Renal cortical epithelial cell (primary cell): ENCODE measurements at places on chromosomes 7 and 10.

DNA sequence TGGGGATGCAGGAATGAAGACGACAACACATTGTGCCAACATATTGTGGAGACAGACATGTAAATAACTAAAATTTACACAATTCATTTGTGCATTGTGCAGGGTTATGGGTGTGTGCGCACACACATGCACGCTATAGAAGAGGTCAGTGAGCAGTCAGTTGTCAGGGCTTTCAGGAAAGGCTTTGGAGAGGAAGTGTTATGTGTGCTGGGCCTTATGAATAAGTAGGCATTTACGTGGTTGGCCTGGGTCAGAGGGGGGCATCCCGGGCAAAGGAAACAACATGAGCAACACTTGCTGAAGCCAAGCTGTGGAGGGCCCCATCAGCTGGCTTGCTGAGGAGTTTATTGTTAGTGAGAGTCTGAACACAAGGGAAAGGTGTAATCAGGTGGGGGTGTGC is 4.1 kb downstream of the PRXL2A start:
- peak; percentile 71 for DNase-seq

DNA sequence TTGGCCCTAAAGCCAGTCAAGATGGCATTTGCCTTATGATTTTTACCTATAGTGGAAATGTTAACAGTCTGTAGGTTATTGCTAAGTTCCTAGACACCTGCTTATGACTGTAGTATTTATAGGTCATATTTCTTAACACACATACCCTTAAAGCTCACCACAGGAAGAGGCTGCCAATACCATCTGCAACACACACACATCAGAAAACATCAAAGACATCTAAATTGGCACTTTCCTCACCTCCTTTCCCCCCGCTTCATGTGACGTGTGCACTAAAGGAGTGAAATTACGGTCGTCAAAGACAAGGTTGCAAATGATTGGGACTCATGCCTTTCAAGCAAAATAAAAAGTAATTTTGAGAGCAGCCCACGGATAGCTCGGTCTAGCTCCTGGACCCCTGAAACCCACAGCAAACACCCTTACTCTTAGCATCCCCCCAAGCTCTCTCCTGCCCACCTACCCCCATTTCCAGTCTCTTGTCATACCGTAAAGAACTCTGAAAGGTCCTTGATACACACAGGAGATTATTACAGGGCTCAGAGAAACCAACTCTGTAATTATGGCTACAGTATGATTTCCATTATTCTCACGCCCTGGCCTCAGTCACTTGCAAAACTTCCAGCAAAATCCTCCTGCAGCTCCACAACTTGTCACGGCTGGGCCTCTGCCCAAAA is 90.5 kb downstream of the PLXNA4 start:
- no peak for DNase-seq

DNA sequence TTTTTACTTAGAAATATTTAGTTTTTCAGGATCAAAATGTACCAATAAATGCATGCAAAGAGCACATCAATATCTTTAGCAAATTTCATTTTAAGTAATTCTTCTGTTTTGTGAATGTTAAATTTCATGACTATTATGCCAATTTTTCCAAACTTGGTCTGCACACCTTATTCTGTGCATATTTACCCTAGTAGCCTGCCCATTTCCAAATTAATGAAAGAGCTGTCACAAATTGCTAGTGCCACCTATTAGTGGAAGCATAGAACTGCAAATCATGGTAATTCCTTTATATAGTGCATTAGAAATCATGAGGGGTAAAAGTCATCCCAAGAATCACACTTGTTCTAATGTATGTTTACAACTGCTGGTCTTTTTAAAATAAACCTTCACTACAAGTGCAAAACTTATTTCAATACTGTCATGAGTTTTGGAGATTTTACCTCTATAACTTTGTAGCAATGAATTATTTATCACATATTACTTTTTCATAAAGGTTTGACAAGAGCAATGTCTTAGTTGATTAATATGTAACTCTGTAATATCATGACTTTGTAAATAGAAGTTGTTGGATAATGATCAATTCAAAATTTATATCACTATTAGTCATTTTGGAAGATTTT is 5.7 kb downstream of the SEMA3A start:
- DNase-seq = peak; percentile 36

- peak; percentile 17 for DNase-seq
These were observed 146.5 kb downstream of the TMEM178B start for GRCh38 chr7:141220263-141220880.

DNA sequence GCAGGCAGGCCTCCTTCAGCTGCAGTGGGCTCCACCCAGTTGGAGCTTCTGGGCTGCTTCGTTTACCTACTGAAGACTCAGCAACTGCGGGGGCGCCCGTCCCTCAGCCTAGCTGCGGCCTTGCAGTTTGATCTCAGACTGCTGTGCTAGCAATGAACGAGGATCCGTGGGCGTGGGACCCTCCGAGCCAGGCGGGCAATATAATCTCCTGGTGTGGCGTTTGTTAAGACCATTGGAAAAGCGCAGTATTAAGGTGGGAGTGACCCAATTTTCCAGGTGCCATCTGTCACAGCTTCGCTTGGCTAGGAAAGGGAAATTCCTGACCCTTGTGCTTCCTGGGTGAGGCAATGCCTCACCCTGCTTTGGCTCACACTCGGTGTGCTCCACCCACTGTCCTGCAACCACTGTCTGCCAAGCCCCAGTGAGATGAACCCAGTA is 159.2 kb upstream of the FOXP2 start:
- DNase-seq = no peak

DNA sequence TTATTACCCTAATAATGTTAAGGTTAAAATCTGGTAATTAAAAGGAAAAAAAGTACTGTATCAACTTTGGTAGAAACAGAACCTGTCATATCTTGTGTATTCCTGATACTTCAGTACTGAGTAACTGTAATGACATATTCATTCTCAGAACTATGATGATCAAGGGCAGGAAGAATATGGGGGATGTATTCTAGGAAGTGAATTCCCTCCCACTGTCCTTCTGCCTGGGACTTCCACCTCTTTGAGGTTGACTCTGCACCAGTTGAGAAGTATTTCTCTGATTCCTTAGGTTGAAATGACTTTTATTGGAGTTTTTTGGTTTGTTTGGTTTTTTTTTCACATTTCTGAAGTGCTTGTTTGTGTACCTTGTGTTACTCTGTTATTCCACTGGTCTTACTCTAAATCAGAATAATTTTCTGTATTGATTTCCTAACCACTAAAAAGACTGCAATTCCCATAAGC is 36.9 kb downstream of the WASL start:
- no peak for DNase-seq

- DNase-seq = no peak
These were observed 1.6 kb upstream of the TMEM120A start for GRCh38 chr7:75995996-75996395.

DNA sequence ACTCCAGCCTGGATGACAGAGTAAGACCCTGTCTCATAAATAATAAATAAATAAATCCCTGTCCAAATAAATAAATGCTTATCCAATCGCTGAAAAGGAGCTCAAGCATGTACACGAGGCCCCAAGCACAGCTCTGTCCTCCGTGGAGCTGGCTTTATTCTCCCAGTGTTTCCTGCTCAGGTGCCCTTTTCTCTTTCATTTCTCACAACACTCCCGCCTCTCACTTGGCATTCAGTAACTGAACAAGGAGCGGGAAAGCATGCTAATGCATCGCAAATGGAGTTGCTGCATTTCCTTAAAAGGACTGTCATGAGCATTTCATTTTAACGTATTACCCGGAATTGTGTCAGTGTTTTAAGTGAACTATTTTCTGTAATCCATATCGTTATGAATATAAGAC is 210.9 kb upstream of the C7orf33 start:
- DNase-seq = no peak

DNA sequence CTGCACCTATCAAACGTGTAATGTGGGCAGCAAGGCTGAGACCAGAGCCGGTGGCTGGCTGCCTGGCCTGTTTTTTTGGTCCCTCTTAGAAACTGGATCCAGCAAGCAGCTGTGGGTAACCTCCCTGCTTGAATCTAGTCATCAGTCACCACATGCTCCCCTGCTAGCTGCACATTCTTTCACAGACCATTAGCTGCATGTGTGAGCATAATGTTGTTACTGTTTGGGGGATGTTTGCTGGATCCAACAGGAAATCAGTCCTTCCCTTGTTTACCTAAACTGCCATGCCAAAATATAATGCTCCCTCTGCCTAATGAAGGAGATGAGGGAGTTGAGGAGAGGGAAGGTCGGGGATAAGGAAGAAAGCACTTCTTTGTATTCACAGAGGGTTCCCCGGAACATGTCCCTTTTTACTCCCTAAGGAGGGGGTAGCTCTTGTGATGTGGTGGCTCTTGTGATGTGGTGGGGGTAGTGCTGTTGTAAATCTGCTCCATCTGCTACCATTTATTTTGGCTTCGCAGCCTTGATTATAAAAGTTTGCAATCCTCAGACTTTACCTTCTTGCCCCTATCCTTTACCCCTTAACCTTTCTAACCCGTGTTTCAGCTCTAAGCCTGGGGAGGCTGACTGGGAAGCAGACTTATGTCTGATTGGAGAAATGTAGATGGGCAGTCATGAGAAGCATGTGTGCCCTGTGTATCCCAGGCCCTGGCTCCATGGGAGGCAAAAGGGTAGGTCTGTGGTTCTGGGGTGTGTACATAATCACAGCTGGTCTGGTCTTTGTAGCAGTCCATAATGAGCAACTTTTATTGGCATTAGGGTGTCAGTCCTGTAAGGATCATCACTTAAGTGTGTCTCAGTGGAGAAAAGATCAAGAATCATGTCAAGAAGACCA is 20.8 kb downstream of the LOXL4 start:
- DNase-seq = peak; percentile 97

DNA sequence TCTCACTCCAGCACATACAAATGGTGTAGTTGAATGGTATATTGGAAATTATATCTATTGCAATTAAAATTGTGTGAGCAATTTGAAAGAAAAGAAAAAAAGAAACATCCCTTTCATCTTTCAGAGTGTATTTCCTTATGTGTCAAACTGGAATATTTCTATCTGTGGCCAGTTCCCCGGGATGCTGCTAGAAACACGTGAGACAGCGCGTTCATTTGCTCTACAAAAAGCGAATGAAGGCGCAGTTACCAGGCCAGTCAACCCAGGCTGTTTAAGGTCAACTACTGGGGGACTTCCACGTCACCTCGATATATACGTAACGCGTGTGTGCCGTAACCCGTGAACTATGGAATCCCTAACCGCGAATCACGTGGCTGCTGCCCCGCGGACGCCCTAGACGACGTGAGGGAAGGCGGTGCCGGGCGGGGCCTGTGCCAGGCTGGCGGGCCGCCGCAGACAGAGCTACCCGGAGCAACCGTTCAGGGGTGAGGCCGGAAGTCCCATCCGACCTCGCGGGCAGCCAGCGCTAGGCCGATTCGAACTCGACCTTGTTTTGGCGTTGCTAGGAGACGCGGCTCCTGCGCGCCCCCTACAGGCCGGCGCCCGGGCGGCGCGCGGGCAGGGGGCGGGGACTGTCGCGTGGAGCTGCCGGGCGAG is 1.1 kb upstream of the ARL4A start:
- peak; percentile 87 for DNase-seq

DNA sequence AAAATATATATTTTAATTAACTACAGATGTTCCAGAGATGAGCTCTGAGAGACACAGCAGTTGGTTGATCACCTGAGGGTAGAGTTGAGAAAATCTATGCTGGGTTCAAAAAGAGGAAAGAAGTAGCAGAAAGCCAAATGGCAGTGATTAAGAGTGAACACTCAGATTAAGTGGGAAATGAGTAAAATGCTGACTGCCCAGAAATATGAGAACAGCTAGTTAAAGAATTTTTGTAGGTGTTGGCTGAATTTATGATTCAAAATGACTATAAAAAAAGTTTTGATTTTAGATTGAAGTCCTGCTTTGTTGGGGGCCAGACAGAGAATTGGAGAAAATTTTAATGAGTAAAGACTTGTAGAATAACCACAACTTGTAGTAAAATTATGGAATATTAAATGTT is 9.8 kb downstream of the TCTN3 start:
- no peak for DNase-seq
